DMS 273 treated with DMSO at 0.1 percent for 48 hours (cell line): ENCODE measurements at places on chromosomes 4 and X.

- no peak for DNase-seq
Measured at GRCh38 chr4:23934915-23935314, 45.1 kb upstream of the PPARGC1A start.

DNA sequence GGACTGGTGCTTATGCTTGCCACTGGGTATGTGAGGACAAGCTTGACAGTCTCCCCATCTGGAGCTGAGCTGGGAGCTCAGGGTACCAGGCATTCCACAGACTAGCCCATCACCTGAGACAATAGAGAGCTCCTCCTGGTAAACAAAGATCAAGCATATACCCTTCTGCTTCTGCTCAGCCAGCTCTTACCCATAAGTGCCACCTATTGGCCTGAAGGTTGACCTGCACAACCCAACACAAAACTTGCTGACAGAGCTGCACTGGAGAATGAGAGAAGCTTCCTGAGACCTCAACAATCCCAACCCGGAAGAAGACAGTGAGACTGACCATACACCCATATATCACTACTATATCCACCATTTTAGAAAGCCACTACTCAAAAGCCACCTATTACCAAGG, 1049.2 kb upstream of the INTU start:
- DNase-seq: no peak

DNA sequence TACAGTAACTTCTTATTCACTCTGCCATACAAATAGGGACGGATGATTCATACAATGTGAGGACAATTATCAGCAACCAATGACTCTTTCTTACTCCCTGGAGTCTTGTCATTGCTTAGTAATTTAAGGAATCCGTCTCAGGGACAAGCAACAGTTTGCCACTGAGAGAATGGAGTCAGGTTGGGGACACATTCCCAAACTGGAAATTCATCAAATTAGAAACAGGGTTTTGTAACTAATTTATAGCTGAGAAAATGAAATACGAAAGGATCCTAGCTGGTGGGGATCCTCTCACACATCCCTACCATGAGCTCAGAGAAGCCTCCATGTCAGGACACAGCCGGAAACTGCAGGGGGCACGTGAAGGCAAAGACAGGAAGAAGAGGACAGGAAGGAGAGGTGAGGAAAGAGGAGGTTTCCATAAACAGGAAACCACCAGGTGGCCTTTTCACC, 50.4 kb upstream of the KDR start:
- no peak for DNase-seq

GRCh38 chr4:140926672-140927071, 170.5 kb upstream of the TBC1D9 start:
- DNase-seq: no peak

DNA sequence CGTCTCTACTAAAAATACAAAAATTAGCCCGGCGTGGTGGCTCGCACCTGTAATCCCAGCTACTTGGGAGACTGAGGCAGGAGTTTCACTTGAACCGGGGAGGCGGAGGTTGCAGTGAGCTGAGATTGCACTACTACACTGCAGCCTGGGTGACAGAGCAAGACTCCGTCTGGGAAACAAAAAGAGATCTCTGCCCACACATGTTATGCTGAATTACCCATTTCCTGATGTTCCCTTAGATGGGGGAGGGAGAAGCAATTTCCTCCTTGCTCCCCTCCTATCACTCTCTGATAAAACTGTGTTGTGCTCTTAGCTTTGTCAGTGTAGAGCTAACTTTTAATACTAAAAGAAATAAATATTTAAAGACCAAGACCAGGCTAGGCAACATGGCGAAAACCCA, 102.5 kb downstream of the LARP7 start:
- DNase-seq: no peak
